ENCODE measurements at places on chromosomes 12 and 14. TPM values are rescaled to one million over a fixed set of nuclear protein-coding genes. Genes with fewer than 3 reads are reported as not detected.
A peak's percentile ranks its signal among the peaks of the same experiment; 100 is the strongest.

SELPLG gene
- 14.2 TPM for total RNA-seq

- no peaks in the 10 kb centered on the region for H3K36me3 ChIP-seq
- no peak overlapping the region for H3K4me3 ChIP-seq
- no peaks in the 10 kb centered on the region for H3K27me3 ChIP-seq
- no peaks in the 10 kb centered on the region for H3K4me1 ChIP-seq
- DNase-seq: no peak
- H3K27ac ChIP-seq: no peak overlapping the region
Measured at GRCh38 chr14:33617154-33617553, 333.7 kb downstream of the EGLN3 start.

GRCh38 chr14:103385929-103386712 lies 906 bp downstream of the MARK3 start:
- H3K27ac ChIP-seq: peak overlapping the region; percentile 98
- no peaks in the 10 kb centered on the region for H3K27me3 ChIP-seq
- H3K4me1 ChIP-seq: peaks cover 43% of the 10 kb centered on the region
- no peaks in the 10 kb centered on the region for H3K36me3 ChIP-seq
- DNase-seq: no peak

DNA sequence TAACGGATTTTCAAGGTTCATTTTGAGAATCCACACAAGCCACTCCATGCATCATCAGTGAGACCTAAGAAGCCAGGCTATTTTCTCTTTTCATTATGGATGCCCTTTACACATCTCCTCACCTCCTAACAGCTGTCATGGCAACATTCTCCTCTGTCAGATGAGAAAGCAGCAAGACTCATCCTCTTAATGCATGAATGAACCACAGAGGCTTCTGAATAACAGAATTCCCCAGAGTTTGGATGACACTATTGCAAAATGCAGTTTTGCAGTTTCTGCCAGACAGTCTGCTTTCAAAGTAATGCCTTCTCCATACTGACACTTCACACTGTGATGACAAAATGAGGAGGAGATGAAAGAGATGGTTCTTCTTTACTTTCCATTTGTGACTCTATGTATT lies 286.7 kb upstream of the GRIP1 start:
- no peak for DNase-seq
- no peaks in the 10 kb centered on the region for H3K27me3 ChIP-seq
- H3K4me3 ChIP-seq: no peak overlapping the region
- no peak overlapping the region for H3K27ac ChIP-seq

- no peaks in the 10 kb centered on the region for H3K36me3 ChIP-seq
- no peak for DNase-seq
- H3K4me1 ChIP-seq: no peaks in the 10 kb centered on the region
- H3K4me3 ChIP-seq: no peak overlapping the region
- H3K27ac ChIP-seq: no peak overlapping the region
Measured at GRCh38 chr12:62429457-62429856, 37.2 kb upstream of the MON2 start.

RASSF3 gene
- 29.5 TPM for total RNA-seq

DNA sequence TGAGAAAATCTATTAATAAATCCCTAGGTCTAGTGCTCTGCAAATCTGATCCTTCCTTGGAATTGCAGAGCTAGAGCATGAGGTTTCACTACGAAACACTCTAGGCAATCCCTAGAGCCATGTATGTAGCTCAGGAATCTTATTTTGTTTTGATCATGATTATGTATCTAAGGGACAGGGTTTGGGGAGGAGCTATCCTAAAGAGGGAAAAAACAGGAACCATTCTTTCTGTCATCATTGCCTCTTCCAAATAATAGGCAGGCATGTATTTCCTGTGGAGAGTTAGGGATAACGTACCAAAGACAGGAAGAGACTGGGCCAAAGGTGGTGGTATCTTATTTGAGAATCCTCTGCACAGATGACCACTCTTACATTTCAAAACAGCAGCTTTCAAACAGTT lies 88.8 kb upstream of the GTF2A1 start:
- no peak overlapping the region for H3K4me3 ChIP-seq
- no peaks in the 10 kb centered on the region for H3K27me3 ChIP-seq
- H3K4me1 ChIP-seq: peaks cover 19% of the 10 kb centered on the region
- no peaks in the 10 kb centered on the region for H3K36me3 ChIP-seq

GRCh38 chr14:95483309-95484165 lies 32.9 kb downstream of the SYNE3 start:
- H3K27ac ChIP-seq: peak overlapping the region; percentile 92
- H3K4me1 ChIP-seq: peaks cover 83% of the 10 kb centered on the region

DEPDC4 gene
- total RNA-seq: not detected

MSRB3 gene
- total RNA-seq: 52.5 TPM

- peaks cover 15% of the 10 kb centered on the region for H3K36me3 ChIP-seq
- no peak overlapping the region for H3K4me3 ChIP-seq
- no peak overlapping the region for H3K27ac ChIP-seq
- no peak for DNase-seq
- H3K4me1 ChIP-seq: peaks cover 5% of the 10 kb centered on the region
Measured at GRCh38 chr14:105368032-105368417, 30.3 kb upstream of the TEX22 start.

GRCh38 chr12:131131077-131131807 lies 177.5 kb downstream of the ADGRD1 start:
- no peak overlapping the region for H3K4me3 ChIP-seq
- H3K4me1 ChIP-seq: peaks cover 14% of the 10 kb centered on the region
- H3K27ac ChIP-seq: peak overlapping the region; percentile 70
- no peaks in the 10 kb centered on the region for H3K27me3 ChIP-seq

TSPAN19 gene
- total RNA-seq: not detected

TOMM20L gene
- not detected for total RNA-seq

CELA1 gene
- not detected for total RNA-seq

GRCh38 chr12:62758216-62758615 lies 176.7 kb downstream of the PPM1H start:
- no peak overlapping the region for H3K27ac ChIP-seq
- no peak for DNase-seq
- H3K4me3 ChIP-seq: no peak overlapping the region
- H3K36me3 ChIP-seq: no peaks in the 10 kb centered on the region

- peak overlapping the region; percentile 85 for H3K27ac ChIP-seq
- no peak for DNase-seq
- H3K4me3 ChIP-seq: no peak overlapping the region
- no peaks in the 10 kb centered on the region for H3K36me3 ChIP-seq
Measured at GRCh38 chr14:61561104-61561503, 134.2 kb upstream of the HIF1A start.

GRCh38 chr12:11895421-11896078 lies 175.2 kb upstream of the BCL2L14 start:
- no peaks in the 10 kb centered on the region for H3K36me3 ChIP-seq
- no peaks in the 10 kb centered on the region for H3K27me3 ChIP-seq
- H3K27ac ChIP-seq: no peak overlapping the region
- no peak for DNase-seq

GRCh38 chr12:6384499-6385436 lies 806 bp downstream of the LTBR start:
- peaks cover 65% of the 10 kb centered on the region for H3K4me1 ChIP-seq
- peak overlapping the region; percentile 84 for H3K4me3 ChIP-seq
- no peaks in the 10 kb centered on the region for H3K36me3 ChIP-seq
- no peaks in the 10 kb centered on the region for H3K27me3 ChIP-seq
- peak overlapping the region; percentile 99 for H3K27ac ChIP-seq

TM9SF1 gene
- 37.3 TPM for total RNA-seq
